ENCODE measurements at places on chromosomes 4 and X.

DNA sequence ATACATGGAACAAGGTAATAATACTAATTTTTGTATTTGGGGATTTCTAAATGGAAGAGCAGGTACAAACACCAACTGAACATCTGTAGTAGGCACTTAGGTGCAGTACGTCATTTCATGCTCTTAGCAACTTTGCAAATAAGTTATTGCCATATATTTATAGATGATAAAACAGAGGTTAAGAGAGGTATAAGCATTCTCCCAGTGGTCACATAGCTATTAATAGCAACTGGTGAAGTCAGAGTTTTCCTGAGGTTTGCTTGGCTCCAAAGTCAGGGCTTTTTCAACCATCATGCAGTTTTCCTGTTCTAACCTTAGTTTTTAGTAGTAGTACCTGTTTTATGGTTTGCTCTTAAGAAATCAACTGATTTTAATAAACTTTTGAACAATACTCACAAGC is 10.9 kb downstream of the ARHGEF38 start:
- DNase-seq = no peak

DNA sequence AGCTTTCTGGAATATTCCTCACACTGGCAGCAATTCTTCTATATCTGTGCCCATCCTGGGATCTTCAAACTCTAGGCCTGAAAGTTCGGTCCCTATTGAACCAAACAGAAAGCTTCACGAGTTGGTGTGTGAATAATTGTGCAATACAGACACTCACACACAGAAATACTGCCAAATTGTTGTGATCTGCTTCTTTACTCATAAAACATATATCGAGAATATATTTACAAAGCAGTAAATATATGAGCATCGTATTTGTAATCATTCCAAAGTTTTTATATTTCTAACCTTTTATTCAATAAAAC is 56.6 kb upstream of the BEX4 start:
- DNase-seq = no peak

GRCh38 chrX:13695601-13696115 is 6.7 kb downstream of the RAB9A start:
- no peak for DNase-seq

DNA sequence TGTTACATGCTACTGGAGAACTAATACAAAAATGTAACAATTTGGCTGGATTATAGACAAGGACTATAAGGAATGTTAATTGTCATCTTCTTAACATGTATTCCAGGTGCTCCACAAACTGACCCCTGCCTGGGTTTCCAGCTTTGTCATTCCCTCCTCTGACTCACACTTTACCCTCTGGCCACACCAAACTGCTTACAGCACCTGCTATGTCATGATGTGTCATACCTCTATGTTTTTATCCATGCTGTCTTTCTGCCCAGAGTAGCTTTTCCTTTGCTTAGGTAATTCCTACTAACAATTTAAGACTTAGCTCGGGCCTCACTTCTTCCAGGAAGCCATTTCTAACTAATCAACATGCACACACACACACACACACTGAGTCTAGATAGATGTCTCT is 14.0 kb upstream of the SHROOM4 start:
- no peak for DNase-seq

GRCh38 chr4:184306470-184306869 is 88.8 kb upstream of the ENPP6 start:
- no peak for DNase-seq

DNA sequence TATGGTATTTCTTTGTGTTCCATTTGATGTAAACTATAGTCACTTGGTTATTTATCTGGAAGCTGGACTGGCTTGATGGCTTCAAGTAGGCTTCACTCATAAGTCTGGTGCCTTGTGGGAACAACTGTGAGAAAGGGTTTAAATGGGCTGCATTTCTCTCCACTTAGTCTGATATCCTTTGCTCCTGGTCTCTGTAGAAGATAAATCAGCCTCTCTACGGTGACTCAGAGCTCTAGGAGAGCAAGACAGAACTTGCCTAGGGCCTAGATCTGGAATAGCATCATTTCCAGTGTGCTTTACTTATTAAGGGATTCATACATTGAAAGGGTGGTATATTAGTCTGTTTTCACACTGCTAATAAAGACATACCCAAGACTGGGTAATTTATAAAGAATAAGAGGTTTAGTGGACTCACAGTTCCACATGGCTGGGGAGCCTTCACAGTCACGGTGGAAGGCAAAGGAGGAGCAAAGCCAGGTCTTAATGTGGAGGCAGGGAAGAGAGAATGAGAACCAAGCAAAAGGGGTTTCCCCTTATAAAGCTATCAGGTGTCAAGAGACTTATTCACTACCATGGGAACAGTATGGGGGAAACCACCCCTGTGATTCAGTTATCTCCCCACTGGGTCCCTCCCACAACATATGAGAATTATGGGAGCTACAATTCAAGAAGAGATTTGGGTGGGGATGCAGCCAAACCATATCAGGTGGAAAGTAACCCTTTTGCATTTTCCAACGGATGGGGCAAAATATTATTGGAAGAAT is 1746.4 kb upstream of the PCDH7 start:
- no peak for DNase-seq

GRCh38 chr4:10013722-10014121 is 7.6 kb downstream of the SLC2A9 start:
- peak; percentile 80 for DNase-seq

- no peak for DNase-seq
Measured at GRCh38 chr4:1053080-1053661, 41.7 kb downstream of the FGFRL1 start.

- no peak for DNase-seq
Measured at GRCh38 chrX:70439016-70439415, 5.6 kb upstream of the DLG3 start.

DNA sequence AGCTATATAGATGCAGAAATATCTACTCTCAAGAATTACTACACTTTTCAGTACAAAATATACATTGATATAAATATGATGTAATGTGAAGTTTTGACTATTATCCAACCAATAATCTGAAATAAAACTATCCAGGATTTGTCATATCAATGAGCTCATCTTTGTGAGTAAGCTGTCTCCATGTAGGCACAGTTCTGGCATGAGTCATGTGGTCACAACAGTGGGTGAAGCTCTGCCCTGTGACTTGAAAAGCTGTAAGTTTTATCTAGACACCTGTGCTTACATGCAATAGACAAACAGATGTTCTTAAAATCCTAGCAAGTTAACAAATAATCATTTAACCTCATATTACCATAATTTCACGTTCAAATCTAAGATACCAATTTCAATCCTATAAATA is 192.7 kb downstream of the GABRG1 start:
- no peak for DNase-seq

- DNase-seq = no peak
Measured at GRCh38 chr4:145709843-145710242, 29.9 kb downstream of the C4orf51 start.

DNA sequence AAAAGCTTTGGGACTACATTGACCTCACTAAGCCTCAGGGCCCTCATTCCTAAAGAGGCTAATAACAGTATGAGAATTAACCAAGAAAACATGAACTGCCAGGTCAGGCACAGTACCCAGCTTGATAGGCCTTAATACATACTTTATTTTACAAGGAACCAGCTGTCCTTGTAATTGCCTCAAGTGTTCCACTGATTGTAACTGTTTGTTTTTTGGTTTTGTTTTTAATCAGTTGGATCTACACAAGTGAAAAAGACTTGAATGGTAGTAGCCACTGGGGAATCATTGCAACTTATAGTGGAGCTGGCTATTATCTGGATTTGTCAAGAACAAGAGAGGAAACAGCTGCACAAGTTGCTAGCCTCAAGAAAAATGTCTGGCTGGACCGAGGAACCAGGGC is 35.6 kb downstream of the PKD2 start:
- no peak for DNase-seq

- DNase-seq = peak; percentile 4
Measured at GRCh38 chr4:132123870-132124623, 1025.0 kb upstream of the PCDH10 start.

DNA sequence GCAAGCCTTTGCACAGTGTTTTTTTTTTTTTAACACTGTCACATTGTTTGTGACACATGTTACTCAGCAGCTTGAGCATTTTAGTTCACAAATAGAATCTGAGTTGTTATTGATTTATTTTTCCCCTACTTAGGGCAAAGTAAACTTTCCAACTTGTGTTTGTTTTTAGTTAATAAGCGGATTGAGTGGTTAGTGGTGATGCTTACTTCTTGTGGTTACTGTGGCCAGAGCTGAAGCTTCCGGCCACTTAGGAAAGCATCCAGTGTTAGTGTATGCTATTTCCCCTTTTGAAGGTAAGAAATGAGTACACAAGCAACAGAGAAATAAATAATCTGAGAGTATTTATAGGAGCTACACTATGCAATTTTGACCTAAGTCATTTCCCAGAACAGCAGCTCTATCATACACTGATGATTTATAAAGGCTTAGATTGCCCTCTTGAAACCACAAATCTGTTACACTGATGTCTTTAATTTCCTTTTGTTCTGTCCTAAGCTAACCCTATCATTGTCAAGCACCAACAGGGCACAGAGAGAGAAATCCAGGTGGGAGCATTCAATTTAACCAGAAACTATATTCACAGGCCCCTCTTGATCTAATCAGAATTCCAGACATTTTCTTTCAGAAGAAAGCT is 2464.6 kb downstream of the PCDH7 start:
- no peak for DNase-seq

- DNase-seq = no peak
Measured at GRCh38 chrX:136210243-136210642, 41.0 kb downstream of the MAP7D3 start.

DNA sequence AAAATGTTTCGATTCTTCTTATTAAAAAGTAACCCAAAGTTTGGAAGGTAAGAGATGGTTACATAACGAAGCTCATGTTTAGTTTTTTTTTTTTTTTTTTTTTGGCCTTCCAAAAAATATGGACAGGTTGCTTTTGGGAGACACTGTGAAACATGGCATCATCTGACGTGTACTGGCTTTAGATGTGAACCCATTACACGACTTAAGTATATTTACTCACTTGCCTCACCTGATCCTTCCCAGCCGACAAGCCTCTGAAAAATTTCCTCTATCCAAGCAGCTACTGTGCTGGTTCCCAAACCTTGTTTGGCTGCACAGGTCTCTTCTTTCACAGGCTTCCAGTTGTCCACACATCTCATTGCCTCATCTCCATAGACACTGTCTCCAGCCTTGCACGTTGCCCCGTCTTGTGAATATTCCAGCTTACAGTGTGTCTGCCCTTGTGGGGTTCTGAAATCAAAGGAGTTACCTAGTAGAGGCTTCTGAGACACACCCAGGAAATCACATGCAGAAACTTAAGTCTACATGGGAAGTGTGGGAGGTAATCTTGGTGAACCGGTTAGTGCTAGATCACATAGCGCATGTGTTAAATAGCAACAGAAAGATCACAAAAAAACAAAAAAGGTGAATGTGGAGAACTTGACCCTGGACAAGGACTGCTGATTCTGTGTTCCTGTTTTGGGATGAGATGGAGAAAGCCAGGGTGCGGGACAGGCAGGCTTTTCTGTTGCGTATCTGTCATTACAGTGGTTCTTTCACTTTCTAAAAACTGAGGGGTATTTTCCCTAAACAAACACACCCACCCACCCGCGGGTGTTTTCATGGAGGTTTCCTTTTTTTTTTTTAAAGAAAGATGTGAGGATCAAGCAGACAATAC is 328.6 kb downstream of the ARHGAP10 start:
- no peak for DNase-seq

DNA sequence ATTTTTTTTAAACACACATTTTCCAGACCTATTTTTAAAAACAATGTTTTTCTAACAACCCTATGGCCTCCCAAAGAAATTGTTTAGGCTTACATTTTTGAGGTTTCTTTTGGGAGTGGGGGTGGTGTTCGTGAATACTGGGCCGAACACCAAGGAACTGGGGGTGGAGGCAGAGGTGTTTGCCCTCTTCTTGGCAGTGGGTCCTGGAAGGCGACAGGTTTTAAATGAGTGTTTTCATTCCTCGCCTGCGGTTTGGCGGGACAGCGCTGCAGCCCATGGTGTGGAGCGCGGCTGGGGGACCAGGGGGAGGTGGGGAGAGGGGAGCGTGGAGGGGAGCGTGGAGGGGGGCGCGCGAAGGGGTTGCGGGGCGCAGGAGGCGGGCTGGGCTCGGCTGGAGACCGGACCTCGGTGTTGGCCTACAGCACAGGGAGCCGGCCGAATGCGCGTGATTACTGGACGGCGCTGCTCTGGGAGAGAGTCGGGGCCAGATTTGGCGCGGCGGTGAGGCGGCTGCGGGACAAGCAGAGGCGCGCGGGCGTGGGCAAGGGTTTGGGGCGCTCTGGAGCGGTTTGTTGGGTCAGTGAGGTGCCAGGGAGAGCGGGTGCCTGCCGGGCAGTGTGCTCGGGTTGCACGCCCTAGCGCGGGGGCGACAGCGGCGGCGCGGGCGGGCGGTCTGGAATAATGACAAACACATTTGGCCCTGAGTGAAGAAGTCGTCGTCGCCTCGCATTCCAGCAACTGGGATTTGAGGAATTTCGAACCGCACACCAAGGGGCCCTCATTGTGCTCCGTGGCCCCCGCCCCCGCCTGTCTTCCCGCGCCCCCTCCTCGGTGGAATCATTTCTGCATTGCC is 764 bp downstream of the PDGFRA start:
- no peak for DNase-seq

DNA sequence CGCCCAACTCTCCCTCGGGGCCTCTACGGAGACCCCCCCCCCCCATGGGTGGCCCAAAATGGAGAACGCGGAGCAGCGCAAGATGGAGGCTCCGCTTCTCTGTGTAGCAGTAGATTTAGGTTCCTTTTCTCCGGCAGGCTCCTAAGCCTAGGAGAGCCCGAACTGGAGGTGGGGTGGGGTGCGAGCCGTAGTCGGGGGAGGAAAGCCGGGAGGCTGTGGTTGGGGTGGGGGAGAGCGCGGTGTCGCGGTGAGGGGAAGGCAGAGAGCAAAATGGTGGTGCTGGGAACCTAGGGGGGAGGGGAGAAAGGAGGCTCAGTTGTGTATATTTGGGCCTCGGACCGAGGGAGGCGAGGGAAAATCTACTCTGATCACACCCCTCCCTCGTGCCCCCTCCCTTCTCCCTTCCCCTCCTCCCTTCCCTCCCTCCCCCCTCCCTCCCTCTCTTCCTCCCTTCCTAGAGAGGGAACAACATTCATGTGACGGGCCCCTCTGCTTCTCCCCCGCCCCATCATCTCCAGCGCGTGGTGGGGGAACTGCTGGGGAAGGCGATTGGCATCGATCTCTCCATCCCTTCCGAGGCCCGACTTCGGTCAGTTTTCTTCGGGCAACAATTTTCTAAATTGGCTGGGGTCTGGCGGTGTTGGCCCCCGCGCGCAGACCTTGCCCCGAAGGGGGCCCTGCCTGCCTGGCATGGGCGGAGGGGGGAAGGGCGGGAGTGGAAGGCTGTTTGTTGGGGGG is at the start of gene STAG2:
Gene STAG2 (plus strand): TSS at position 439 of the 738 bp plus-strand sequence. CDS start 60,922 bp downstream, outside the sequence.
- DNase-seq = peak; percentile 76
